M059J (cell line): ENCODE measurements at places on chromosomes 5 and 9. TPM values are rescaled to one million over a fixed set of nuclear protein-coding genes. Genes with fewer than 3 reads are reported as not detected.

- DNase-seq: peak; percentile 20
These were observed 3.5 kb upstream of the PRDM12 start for GRCh38 chr9:130660683-130661450.

DNA sequence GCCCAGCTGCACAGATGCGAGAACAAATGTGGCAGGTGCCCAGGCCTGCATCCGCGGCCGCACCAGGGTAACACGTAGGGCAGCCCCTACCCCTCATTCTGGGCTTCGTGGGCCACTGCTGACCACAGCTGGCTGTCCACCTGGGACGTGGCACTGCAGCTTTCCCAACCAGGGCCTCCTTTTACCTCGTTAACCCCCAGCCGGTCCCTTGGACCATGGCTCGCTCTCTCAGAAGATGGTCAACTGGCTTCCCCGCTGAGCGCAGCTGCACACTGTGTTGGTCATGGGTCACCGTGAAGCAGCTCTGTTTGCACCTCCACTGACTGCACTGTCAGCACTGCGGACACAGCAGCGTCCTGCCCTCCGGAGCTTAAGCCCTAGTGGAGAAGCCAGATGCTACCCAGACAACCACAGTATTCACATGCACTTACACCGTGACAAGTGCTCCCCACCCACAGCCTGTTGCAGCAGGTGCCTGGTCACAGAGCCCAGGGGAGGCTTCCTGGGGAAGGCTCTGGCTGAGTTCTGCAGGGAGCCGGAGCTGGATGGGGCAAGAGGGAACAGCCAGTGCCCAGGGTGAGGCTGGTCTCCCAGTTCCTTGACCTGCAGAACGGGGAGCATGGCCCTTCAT, 10.5 kb upstream of the PLEKHG4B start:
- DNase-seq: no peak

GRCh38 chr9:111180811-111181210, 142.5 kb upstream of the LPAR1 start:
- DNase-seq: no peak

DNA sequence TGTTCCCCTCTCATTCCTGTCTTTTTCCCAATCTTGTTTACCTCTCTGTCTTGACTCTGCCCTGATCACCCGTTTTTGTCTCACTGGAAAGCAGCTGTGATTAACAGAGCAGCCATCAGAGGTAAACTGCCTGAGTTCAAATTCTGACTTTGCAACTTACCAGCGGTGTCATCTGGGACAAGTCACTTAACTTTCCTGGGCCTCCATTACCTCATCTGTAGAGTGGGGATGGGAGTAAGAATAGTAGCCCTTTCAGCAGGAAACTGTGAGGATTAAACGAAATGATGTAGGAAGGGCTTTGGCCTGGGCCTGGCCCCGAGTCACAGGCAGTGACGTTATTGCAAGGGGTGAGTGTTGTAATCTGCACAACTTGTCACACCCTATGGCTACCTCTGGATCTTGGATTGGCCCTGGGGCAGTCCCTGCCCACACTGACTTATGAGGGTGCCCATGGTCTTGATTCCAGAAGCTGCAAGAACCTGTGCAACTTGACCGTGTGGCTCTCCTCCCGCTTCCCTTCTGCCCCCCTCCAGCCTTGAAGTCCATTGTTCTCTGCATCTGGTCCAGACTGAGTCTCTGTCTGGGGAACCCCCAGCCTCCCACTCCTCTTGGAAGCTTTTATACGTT, 657 bp upstream of the PCDH12 start:
- DNase-seq: no peak

UBQLN1 gene
- total RNA-seq: 115 and 165 TPM in 2 replicates
